Effector CD4-positive, alpha-beta T cell (primary cell): ENCODE measurements at places on chromosomes 11 and 22.

GRCh38 chr11:120249279-120250262 lies 9.6 kb downstream of the POU2F3 start:
- DNase-seq, result no peak

- no peak for DNase-seq
These were observed 6.9 kb downstream of the DPAGT1 start for GRCh38 chr11:119094816-119095065.

GRCh38 chr22:37387793-37388192 lies 39.5 kb downstream of the ELFN2 start:
- DNase-seq, result no peak

GRCh38 chr11:126888115-126888712 lies 112.4 kb downstream of the KIRREL3 start:
- no peak for DNase-seq

- DNase-seq, result peak; percentile 68
These were observed 38.0 kb downstream of the TMEM45B start for GRCh38 chr11:129853518-129854231.

DNA sequence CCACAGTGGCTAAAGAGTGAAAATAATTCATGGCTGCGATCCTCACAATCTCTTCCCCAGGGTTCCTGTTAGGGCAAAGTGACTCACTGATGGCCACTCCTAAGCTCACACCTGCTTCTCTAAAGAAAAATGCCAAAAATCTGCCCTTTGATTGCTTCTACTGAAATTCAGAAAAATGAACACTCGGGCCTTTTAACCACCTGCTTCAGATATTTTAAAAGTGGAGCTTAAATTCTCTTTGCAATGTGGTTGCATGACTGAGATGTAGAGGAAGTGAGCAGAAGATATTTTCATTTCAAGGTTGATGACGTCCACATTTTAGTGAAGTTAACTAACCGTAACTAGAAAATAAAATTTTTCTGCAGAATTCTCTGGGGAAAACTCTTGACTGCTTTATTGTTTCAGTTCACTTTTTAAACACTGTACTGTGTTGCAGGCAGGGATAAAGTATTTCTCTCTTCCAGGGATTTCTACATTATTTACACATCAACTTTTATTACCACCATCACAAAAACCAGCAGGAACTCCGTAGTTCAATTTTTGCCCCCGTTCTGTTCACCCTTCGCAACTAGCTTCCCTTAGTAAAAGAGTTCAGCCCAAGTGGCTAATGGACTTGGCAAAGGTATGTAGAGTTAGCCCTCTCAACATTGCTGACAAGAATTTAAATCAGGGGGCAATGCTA lies 8.5 kb downstream of the RAB30 start:
- DNase-seq, result no peak

DNA sequence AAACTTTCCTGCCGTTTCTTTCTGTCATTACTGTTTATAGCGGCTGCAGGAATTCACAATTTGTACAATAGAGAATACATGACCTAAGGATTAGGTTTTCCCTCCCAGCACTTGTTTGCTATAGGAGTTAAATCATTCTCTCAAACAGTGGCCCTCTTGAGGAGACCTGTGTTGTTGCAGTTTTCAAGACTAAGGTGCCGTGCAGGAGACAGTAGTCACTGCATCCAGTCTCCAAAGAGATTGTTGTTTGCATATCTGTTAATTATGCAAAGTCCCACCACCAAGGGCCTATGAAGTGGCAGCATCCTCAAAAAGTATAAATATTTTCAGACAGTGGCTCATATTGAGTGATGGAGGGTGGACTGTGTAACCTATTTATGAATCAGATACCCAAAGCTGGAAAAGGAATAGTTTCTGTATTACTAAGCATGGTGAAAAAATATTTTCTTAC lies 2.3 kb downstream of the PRSS23 start:
- DNase-seq, result no peak

GRCh38 chr11:29282088-29282487 lies 734.7 kb downstream of the KCNA4 start:
- DNase-seq, result no peak
